ENCODE measurements at places on chromosomes 6 and 20.

DNA sequence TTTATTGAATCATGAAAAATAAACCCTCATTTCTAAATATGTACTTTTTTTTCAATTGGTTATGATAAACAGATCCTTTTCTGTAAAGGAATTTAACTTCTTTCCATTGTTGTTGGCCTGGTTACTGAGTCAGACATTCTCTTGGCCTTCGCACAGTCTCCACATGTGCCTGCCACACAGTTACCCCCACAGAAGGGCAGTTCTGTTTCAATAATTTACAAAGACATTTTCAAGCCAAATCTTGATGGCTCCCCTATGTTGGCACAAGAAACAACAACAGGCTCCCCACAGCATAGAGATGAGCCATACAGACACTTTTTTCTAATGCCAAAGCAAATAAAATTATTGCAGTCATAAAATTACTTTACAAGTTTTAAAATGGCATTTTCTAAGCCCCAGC lies 55.6 kb upstream of the BEND6 start:
- DNase-seq, result no peak

- DNase-seq, result no peak
Measured at GRCh38 chr6:64221776-64222175, 586.2 kb downstream of the PHF3 start.

DNA sequence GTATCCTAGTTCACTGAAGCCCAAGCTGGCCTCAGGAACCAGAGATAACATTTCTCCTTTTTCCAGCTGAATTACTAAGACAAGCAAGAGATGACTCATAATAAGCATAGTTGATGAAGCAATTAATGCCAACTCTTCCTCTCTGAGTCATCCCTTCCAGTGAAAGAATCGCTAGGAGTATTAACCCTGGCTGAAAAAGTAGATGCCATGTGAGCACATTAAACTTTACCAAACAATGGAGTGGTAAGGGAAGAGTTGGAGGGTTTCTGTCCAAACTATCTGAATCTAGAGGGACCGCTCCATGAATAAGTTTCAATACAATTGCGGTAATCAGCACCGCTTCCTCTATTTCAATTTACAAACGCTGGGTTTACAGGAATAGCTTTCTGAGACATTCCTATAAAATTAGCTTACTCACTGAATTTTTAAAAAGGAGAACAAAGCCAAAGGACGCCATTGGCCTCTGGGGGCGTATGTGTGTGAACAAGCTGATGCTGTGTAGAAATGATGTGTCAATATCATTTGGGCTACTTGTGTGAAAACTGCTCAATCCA lies 48.3 kb downstream of the ATXN1 start:
- no peak for DNase-seq

GRCh38 chr6:37354526-37355384 lies 972 bp downstream of the RNF8 start:
- DNase-seq, result no peak

- no peak for DNase-seq
Measured at GRCh38 chr6:24223115-24223919, 97.3 kb downstream of the NRSN1 start.

GRCh38 chr6:42368181-42368580 lies 83.5 kb downstream of the TRERF1 start:
- no peak for DNase-seq

DNA sequence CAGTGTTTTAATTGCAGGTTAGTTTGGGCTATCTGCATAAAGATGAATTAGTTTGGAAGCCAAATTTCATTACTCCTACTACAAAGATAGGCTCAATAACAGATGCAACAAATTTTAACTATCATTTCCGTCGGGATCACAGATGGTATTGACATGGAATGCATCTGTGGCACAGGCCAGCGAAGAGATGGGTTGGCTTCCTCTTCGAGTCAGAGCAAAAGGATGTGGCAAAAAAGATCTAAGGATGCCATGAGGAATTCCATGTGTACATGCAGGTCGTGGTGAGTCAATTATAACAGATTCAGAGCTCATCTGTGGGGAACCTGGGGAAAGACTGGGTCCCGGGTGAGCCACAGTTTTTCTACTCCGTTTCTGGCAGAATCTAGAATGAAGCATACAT lies 83.0 kb upstream of the CITED2 start:
- no peak for DNase-seq

GRCh38 chr20:7113577-7114466 lies 346.3 kb downstream of the BMP2 start:
- peak; percentile 87 for DNase-seq

DNA sequence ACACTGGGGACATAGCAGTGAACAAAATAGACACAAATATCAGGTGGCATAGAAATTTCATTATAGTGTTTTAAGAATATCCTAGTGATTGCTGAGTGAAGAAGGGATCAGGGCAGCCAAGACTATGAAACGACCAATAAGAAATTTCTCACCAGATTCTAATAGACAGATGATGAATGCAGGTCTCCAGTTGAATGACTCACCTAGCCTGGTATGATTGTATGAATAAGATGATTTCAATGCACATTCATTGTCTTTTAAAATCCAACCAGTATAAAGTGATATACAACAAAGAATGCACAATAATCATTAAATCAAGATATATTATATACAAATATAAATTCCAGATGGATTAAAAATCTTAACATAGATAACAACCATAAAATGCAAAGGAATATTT lies 124.5 kb upstream of the TENT5A start:
- DNase-seq, result no peak

GRCh38 chr6:79468587-79468986 lies 68.6 kb downstream of the LCA5 start:
- DNase-seq, result no peak

DNA sequence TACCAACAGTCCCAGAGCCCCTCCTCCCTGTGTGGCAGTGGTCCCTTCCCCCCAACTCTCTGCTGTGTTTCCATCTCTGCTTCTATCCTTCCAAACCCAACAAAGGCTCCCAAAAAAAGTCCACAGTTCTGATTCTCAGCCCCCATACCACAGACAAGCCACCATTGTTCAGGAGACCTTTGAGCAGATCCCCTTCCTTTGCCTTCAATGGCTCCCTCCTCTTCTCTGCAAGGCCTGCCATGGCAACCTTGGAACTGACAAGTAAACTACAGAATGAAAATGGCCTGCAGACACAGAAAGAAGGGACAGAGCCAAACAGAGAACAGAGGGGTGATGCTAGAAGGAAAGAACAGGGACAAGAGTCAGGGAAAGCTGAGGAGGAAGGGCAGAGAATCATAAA lies 23.2 kb downstream of the OR2H2 start:
- DNase-seq, result no peak

DNA sequence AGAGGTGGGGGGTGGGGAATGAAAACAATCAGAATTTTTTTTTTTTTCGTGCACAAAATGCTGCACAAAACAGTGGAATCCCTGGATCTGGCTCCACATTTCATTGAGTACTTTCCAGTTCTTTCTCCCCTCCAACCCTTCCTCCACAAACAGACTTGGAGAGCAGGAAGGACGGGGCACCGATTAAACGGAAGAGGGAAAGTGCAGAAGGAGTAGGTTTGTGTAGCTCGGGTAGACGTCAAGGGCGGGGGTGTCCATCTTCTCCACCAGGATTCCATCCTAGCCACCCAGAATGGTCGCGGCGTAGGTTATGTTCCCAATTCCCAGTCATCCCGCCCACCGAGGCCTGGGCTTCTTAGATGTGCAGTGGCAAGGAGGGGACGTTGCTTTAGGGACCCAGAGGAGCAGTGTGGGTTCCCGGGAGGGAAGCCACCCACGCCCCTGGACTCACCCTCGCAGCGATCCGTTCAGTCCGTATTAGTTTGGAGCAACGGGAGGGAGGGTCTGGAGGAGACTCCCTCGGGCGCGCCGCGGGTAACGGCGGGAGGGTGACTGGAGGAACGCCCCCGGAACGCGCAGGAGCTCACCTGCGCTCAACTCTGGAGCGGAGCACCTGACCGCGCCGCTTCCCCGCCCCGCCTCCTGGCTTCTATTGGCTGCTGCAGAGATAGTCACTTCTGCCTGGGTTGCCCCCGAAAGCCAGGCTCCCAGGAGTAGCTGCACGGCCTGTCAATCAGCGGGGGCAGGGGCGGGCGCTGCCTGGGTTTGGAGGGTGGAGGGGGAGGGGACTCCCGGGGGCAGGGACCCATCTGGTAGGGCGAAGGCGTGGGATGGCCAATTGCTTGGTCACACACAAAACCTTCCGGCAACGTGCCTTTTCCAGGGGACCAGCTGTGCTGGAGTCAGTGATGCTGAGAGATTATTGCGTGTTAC lies at the start of gene ENPP5:
Gene ENPP5, minus strand, starts transcription at position 624 of the 933 bp plus-strand sequence. CDS start 2,718 bp downstream, outside the sequence.
- peak; percentile 97 for DNase-seq

DNA sequence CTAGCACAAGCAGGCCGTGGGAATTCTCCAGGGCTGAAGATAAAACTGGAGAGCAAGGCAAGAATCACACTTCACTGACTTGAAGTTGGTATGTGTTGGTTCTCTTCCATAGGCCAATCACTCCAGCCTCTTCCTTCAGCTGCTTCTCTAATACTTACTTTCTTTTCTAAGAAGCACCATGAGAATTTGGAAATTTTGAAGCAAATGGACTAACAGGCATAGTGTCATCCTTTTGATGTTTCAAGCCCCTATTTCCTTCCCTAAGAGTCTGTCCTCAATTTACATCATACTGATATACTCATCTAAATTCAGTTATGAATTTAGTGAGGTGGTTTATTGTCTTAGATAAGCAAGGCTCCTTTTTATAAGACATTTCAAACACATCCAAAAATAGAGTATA lies 24.0 kb downstream of the SLC26A8 start:
- DNase-seq, result no peak

GRCh38 chr6:138555421-138555988 lies 56.2 kb upstream of the NHSL1 start:
- DNase-seq, result no peak

DNA sequence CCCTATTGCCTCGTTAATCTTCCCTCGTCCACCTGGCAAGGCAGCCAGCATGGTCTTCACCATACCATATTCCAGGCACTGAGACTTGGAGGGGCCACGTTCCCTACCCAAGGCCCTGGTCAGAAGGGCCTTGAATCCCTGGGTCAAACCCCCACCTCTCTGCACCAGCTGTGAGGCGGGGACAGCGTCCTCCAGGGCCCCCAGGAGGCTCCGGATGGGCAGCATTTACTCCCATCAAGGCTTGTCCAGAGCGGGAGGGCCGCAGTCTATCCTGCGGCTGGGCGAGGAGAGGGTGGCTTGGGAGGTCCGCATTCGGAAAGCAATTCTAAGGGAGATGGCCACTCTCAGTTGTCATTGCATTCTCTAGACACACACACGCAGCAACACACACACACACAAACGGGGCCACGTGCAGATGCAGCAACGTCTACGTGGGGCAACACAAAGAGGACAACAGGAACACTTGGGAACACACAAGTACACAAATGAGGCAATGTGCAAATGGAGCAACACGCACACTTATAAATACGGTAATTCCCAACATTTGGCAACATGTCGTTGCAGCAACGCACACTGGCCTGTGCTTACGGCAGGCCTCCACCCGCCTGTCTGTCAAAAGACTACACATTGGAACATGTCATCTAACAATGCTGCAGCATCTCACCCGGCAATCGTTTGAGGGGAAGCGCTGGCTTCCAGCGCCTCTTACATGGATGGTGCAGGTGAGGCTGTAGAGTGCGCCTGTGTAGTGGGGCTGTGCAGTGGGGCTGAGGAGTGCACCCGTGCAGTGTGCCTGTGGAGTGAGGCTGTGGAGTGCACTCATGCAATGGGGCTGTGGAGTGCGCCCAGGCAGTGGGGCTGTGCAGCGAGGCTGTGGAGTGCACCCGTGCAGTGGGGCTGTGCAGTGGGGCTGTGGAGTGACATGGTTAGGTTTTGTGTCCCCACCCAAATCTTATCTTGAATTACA lies 12.9 kb upstream of the NTSR1 start:
- no peak for DNase-seq

DNA sequence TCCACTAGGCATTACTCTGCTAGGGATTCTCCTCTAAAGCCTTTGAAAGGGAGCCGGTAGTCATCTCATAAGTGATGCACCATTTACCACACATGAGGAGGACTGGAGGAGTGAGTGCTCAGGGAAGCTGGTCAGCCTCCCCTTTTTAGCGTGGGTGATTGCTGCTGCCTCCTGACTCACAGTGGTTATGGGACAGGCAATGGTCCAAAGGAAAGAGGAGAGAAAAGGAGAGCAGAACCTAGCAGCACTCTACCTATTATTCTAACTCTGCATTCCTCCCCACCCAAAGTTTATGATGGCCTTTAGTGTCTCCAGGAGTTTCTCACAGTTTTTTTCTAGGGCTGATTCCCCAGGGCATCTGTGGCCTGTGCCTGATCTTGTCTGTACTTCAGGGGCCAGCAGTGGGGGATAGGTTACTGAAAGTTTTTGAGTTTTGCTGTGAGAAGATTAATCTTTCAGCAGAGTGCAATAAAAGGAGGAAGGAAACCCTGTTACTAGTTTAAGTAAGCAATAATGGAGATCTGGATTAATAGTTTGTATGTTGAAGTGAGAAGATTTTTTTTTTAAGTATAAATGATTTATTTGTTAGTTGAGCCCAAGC lies 36.4 kb upstream of the GCLC start:
- DNase-seq, result peak; percentile 16

DNA sequence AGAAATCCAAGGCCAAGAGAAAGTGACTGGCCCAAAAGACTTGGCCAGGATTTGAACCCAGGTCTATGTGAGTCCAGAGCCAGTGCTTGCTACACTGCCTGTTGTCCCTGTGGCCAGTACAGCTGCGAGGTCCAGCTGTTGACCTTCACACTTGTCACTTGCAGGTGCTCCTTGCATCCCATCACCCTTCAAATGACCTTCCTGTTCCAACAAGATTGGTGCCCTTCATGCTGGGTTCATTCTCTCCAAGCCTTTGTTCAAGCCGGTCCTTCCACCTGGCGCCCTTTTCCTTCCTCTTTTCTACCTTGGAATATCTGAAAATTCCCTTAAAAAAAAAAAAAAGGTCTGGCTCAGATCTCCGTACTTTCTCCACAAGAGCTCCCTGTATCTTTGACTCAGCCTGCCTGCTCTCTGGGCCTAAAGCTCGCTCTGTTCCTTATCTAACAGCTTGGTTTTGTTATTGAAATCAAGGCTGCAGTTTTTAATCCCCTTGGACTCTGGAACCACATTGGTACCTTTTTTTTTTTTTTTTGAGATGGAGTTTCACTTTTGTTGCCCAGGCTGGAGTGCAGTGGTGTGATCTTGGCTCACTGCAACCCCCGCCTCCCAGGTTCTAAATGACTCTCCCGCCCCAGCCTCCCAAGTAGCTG lies 22.2 kb upstream of the MRPS18A start:
- no peak for DNase-seq

DNA sequence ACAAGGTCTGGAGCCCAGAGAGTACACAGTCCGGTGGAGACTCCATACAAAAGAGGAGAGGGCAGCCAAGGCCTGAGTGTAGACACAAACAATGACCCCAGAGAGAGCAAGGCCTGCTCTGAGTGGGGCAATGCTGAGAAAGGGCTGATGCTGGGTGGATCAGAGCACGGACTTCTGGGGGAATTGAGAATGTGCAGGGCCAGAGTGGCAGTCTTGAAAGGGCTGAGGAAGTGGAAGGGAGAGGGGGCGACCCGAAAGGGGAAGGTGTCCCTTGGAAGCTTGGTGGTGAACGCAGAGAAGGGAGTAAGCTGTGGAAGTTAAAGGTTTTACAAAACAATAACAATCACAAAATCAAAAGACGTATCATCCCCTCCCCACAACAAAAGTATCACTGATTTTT lies 12.0 kb upstream of the GRM4 start:
- no peak for DNase-seq
